ENCODE measurements at places on chromosomes 7 and 10.

DNA sequence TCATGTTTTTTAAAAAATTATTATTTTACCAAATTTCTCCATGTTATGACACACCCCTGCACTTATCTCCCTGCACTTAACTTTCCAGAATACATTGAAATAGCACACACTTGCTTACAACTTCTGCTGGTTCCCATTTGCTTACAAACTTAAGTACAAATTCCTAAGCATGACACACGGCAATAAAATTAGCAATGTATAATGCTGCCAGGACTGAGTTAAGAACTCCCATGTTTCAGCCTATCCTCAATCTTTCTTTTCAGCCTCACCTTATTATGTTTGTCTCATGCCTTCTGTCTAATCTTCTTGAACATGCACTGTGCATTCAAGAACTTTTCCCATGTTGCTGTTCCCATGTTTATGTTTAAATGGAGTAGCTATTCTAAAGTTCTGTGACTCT, 40.8 kb downstream of the PRPS1L1 start:
- DNase-seq, result no peak

DNA sequence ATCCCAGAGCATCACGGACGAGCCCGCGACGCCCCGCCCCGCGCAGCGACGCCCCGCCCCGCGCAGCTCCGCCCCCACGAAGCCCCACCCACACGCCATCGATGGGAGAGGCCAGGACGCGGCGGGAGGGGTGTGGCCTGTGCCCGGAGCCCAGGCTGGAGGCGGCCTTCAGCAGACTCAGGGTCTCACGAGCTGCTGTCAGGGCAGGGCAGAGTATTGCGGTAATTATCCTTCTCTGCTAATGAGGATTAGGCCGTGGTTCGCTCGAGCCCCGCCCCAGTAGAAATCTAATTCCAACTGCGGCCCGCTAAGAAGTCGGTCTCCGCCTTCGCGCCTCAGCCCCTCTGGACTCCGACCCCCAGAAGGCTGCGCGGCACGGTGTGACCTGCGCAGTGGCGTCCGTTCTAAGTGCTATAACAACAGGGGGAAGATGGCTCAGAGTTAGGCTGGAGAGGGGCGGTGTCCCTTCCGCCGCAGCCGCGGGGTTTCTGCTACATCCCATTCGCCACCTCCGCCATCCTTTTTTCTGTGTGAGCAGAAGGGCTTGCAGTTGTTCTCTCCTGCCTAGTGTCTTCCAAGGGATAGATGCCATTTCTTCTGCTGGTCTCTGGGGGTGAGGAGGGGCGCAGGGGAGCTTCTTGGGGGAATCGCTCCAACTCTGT, 337 bp upstream of the NT5C3A start:
- DNase-seq, result peak; percentile 93

GRCh38 chr10:76037531-76038155, 606.2 kb downstream of the LRMDA start:
- DNase-seq, result no peak

DNA sequence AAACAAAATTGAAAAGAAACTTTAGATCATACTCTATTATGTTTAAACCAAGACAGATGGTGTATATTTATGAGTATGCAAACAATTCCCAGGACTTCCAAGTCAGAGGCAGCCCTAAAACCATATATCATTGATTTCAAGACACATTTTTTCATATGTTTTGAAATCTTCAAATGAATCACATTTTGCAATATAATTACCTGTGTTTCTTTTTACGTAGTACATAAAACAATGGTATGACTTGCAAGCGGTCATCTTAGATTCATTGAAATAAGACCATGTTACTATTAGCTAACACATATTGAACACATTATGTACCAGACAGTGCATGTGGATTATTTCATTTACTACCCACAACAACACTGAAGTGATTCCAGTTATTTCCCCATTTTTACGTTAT, 14.9 kb downstream of the SMURF1 start:
- no peak for DNase-seq

DNA sequence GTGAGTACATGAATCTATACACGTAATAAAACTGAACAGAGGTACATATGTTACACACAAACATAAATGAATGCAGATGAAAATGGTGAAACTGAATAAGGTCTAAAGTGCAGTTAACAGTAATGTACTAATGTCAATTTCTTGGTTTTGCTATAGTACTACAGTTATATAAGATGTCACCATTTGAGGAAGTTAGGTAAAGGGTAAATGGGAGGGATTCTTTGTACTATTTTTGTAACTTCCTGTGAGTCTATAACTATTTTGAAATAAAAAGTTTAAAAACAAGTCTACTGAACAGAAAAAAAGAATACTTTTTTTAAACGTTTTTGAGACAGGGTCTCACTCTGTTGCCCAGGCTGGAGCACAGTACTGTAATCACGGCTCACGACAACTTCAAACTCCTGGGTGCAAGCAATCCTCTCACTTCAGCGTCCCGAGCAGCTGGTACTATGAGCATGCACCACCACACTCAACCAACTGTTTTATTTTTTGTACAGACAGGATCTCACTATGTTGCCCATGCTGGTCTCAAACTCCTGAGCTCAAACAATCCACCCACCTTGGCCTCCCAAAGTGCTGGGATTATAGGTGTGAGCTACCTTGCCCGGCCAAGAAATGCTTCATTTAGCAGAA, 71.5 kb downstream of the WAPL start:
- no peak for DNase-seq

GRCh38 chr7:28298870-28299518, 113.3 kb upstream of the CREB5 start:
- DNase-seq, result peak; percentile 22

- DNase-seq, result no peak
Observed at GRCh38 chr10:2232479-2232878, 495.2 kb upstream of the ADARB2 start.

DNA sequence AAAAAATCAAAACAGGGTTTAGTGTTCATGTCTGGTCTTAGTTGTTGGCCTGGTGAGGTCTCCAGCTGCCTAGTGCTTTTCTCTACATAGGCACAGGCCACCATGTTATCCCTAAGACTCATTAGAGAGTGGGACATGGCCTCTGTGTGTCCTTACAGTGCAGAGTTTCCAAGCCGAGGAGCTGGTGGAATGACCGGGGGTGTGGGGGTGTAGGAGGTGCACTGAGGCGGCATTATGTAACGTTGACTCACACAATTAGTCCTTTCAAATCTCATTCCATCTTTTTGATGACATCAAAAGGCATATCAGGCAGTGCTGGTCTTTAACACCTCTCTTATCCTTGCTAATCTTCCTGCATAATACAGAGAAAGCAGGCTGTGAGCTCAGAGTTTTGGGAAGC, 71.3 kb downstream of the MTPN start:
- DNase-seq, result no peak

DNA sequence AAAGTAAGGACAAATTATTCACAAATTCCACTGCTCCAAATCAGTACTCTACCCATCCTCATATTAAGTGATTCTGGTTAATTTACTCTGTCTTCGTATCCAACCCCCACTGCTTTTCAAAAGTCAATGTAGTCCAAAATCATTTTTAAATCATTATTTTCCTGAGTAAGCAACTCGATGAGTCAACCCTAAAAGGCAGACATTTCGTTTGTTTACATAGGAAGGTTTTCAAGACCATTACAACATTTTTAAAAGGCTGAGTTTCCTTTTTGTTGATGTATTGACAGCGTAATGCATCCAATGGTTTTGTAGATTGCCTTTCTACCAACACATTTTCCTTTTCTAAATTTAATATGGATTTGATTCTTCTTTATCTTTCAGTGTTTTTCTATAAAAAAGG, 523.0 kb upstream of the ANKRD30A start:
- DNase-seq, result no peak

DNA sequence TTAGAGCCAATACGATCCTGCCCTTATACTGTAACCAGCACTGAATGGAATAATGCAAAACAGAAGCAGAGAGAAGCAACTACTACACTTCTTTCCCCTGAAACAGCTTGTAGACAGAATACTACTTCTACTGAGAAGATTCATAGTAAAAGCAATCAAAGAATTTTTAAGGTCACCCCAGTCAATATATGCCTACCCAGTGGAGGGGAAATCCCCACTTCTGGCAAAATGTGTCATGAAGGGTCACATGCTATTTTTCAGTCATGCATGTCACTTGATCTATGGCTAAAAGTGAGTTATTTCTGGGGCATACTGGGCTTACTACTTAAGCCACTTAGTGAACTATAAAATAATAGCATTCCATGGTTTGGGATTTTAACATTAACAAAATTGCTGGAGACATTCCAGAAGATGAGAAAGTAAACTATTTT, 25.6 kb downstream of the IRF5 start:
- DNase-seq, result no peak

DNA sequence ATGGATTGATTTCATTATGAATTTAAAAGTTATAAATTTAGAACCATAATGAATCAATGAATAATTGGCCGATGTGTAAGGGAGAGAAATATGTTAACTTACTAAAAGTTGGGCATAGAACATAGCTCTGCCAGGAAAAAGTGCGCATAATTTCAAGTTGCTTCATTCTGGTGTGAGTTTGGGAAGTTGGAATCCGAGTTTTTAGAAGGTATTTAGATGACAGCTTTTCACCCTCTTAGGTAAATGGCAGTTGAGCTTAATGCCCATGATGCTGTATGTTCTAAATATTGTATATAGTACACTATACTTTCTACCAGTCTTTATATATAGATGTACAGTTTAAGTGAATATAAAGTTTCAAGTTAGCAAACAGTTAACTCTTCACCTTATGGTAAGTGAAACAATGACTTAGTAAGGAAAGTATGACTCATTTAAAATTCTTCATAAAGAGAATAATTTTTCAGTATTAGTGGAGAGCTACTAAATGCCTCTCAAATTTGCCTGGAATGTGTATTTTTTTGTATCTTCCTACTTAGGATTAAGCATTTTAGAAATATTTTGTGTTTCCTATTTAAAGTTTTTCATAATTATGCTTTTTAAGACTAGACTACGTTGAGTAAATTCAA, 1.6 kb downstream of the C1GALT1 start:
- peak; percentile 5 for DNase-seq

- no peak for DNase-seq
Observed at GRCh38 chr10:60271319-60272040, 118.2 kb downstream of the ANK3 start.

DNA sequence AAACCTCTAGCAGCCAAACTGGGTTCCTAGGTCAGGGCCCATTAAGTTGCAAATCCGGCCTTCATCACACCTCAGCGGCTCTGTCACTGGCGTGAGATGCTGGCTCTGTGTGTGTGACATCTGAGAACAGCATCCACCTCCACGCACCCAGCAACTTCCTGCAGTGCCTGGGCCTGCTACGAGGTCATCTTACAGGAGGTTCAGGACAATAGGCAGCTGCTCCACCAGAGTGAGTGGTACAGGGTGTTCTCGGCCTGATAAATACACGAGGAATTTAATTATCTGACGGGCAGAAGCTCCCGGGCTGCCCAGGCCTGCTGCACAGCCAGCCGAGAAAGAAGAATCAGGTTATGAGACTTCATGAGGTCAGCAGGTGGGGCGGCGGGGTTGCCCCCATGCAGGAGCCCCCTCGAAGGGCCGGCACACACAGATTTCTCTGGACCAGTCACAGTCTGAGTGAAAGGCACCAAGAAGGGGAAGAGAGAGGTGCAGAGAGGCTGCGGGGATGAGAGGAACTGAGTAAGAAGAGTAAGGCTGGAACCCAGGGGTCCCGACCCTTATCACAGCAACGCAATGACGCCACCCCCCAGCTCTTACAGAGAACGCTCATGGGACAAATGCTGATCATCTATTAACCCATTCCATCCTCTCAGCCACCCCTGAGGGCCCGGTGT, 49.3 kb downstream of the CALML3 start:
- no peak for DNase-seq

GRCh38 chr10:76422769-76423168, 991.3 kb downstream of the LRMDA start:
- DNase-seq, result no peak

DNA sequence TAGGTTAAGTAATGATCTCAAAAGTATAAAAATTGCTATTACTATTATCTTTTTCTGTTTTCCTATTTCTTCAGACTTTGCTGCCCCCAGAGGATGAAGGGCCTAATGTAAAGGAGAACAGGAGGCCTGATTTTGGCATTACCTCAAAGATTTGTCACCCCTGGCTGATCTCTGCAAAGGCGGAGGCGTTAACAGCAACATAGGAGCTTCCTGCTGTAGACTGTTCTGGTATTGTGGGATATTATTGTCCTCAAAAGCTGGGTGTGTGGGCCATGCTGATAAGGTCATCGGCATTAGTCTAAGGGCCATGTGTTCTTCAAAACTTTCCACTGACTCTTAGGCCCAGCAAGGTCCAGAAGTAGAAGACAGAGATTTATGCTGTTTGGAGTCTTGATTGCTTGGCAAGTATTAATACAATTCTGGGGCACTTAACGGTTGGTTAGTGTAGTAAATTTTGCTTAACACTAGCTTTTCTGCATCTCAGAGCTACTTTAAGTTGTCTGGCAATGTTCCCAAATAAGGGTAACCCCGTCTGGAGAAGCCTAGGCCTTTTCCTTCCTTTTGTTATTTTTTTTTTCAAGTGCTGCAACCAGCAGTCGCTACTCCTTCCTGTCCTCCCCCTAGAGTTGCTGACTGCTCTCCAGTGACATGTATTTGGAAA, 14.0 kb upstream of the ENTPD1 start:
- no peak for DNase-seq

GRCh38 chr7:31407178-31407676, 66.7 kb upstream of the NEUROD6 start:
- DNase-seq, result no peak

DNA sequence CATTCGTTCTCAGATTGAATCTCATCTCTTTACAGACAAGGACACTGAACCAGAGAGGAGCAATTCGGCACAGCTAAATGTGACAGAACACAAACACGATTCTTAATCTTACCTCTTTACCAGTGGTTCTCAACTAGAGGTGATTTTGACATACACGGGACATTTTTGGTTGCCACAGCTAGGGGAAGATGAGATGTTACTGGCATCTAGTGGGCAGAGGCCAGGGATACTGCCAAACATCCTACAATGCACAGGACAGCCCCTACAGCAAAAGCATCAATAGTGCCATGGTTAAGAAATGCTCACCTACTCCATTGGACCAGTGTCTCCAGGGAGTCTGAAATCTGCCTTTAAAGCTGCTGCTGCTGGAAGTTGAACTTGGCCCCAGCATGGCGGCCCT, 27.3 kb downstream of the PDE1C start:
- no peak for DNase-seq

DNA sequence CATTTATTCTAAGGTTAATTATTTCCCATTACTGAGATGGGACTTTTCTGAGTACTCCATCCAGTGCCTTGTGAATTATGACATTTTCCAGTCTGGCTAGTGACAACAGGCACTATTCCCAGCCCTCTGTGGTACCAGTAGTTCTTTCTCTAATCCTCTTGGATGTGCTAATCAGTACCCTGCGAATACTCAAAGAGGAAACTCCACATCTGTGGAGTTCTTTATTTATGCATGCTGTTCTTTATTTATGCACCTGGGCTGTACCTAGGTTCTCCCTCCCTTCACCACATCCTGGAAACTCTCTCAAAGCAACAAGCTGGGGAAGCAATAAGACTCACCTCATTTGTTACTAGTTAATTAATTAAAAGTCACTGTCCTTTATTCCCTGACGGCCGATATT, 83.5 kb downstream of the TSPAN12 start:
- DNase-seq, result no peak

- no peak for DNase-seq
Observed at GRCh38 chr7:73841689-73842066, 638 bp downstream of the METTL27 start.

Measured in NCI-H2029 treated with DMSO at 0.1 percent for 48 hours (cell line).